ENCODE measurements at places on chromosomes 2 and 18.

DNA sequence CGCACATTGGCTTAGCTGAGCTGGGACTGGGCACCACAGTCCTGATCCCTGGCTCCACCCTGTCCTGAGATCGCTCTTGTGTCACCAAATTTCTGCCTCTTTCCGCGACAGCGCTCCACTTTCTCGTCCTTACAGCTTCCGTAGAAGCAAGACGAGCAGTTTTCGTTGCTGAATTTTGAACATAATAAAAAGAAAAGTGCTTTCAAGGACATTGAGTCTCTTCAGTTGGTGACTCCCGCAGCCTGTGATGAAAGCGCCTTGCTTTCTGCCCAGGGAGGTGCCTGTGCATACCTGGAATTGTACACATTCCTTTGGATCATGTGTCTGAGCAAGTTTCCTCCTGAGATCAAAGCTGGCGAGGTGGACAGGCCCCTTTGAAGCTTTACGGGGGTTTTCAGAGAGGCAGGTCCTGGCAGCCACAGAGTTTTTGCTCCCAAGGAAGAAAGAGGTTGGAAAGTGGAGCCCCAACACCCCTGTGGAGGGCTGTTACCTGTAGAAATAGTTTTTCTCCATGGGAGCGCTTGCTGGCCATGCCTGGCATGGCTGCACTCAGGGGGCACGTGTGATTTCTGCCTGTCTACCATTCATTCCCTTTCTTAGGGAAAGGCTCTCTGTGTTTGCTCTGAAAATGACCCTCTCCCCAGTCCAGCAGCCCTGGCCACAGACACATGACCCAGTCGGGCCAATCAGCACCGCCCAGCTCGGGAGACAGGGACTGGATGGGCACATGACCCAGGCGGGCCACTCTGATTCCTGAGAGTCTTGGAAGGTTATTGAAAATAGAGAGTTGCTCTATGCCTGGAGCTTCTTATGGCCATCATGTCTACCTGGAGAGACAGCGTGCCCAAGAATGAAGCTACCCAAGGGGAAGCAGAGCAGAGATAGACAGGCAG lies 115.6 kb upstream of the OTOS start:
- DNase-seq, result no peak

DNA sequence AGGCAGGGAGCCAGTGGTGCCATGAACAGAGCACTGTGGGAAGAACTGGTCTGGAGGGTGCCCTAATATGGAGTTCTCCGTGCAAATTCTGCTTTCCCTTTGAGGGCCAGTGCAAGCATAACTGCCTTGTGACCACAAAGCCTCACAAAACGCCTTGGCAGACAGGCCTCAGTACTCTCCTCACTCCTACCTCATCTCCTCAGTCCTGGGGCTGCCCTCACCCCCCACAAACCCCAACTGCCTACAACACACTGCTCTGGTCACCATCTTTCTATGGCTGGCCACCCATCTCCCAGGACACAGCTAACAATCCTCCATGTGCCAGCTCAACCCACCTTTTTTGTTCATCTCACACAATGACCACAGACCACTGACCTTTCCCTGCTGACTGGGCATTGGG lies 8.9 kb downstream of the COX5B start:
- DNase-seq, result no peak

DNA sequence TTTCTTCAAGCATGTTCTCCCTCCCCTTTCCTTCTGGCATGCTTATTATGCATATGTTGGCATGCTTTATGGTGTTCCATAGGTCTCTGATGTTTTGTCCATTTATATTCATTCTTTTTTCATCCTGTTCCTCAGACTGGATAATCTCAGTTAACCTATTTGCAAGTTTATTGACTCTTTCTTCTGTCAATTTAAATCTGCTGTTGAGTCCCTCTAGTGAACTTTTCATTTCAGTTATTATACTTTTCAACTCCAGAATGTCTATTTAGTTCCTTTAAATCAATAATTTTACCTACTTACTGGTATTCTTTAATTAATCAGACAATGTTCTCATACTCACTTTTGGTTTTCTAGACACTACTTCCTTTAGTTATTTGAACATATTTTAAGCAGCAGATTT lies 101.2 kb downstream of the GALNT14 start:
- no peak for DNase-seq

DNA sequence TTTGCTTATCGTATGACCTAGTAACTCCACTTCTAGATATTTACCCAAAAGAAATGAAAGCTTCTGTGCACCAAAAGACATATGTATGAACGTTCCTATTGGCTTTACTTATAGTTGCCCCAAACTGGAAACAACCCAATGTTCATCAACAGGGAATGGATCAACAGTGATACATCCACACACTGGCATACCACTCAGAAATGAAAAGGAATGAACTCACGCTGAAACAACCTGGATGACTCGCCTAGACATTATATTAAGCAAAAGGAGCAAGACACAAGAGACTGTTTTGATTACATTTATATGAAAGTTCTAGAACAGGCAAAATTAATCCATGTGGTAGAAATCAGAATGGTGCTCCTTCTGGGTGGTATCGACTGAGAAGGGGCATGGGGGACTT lies 18.9 kb downstream of the ADRA2B start:
- no peak for DNase-seq

GRCh38 chr2:161972866-161973265 lies 101.1 kb downstream of the DPP4 start:
- no peak for DNase-seq

GRCh38 chr2:173823543-173823939 lies 141.6 kb downstream of the SP3 start:
- DNase-seq, result no peak

- DNase-seq, result no peak
These were observed 109.6 kb upstream of the ALKAL2 start for GRCh38 chr2:397521-397920.

GRCh38 chr2:44548221-44549098 lies 186.7 kb downstream of the CAMKMT start:
- no peak for DNase-seq

GRCh38 chr2:209423562-209424198 lies at the start of gene MAP2:
Gene MAP2, plus strand, starts transcription at chr2:209424047. Its CDS starts 229,124 bp downstream, at chr2:209653171.
- DNase-seq, result no peak

GRCh38 chr2:109290887-109291643 lies 162.1 kb downstream of the SH3RF3 start:
- DNase-seq, result no peak

DNA sequence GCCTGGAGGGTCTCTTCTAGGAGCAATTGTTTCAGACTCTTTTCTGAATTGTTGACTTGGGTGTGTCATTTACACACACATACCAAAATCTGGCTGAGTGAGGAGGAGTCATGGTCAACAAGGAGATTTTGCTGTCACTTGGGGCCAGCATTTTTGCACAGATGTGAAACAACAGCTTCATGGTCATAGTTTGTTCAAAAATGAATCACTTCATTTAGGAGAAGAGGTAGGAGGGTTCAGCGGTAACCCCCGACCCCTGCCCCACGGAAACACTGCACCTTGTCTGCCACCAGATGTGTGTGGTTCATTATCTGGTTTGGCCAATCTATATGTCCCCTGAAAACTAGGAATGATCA lies 42.2 kb downstream of the LBH start:
- DNase-seq, result no peak

DNA sequence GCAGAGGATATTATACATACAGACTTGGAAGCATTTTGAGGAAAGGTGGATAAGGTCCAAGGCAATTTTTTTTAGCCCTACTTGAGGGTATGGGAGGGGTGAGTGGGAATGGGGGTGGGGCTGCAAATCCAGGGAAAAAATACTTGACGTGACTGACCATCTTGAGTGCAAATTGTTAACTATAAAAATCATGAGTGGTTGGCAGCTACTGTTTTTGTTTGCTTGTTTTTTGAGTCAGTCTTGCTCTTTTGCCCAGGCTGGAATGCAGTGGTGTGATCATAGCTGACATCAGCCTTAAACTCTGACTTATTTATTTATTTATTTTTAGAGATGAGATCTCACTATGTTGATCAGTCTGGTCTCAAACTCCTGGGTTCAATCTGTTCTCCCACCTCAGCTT lies 458.8 kb downstream of the PIK3C3 start:
- no peak for DNase-seq

- no peak for DNase-seq
These were observed 84.0 kb downstream of the NFATC1 start for GRCh38 chr18:79479761-79480161.

GRCh38 chr2:44120428-44120827 lies 48.2 kb upstream of the PPM1B start:
- no peak for DNase-seq

DNA sequence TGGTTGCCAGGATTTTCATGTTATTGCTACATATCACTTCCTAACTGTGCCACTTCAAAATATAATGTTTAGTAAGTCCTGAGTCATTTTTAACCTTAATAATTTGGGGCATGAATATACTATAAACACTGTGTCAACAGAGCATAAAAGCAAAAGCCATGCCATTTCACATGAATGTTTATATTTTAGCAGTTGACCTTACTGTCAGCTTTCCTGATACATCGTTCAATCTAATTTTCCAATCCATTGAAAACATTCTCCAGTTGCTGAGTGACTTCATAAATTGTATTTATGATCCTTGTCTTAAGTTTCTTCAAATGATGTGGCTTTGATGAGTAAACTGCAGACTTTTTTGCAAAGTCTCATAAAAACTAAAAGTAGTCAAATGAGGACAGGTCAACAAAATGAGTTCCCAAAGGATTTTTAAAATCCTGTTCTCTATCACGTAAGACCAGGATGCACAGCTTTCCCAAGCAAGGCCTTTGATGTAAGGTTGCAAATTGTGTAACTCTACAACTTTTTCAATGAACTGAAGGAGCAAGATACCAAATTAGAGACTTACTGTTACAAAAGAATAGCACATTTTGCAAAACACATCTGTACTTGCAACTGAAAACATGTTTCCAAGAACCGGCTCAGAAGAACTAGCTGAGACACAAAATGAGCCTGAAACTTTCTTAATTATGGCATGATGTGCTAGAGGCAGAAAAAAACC lies 117.7 kb downstream of the SATB2 start:
- DNase-seq, result no peak

- peak; percentile 1 for DNase-seq
These were observed 54.3 kb downstream of the CDK15 start for GRCh38 chr2:201860636-201861066.

Measured in stimulated activated CD8-positive, alpha-beta memory T cell treated with anti-CD3 and anti-CD28 coated beads, Interleukin-4, amount 100 ng/mL, for 4 hours (primary cell).